ENCODE measurements at places on chromosomes 5 and 9.

DNA sequence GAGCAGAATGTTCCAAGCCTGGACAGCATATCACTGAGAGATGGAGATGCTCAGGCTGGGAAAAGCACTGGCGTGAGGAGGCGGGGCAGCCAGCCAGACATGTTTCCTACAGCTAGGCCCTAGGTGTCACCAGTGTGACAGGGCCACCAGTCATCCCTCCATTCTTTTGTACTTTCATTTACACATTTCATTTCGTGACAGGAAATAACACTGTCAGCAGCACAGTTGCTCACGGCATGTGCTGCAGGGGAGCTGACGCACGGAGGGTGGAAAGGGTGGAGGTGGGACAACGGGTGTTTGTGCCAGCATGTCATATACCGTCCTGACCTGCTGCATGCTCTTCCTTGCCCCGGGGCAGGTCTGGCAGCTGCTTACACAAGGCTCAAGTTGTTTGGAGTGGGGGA, 14.8 kb upstream of the CEMIP2 start:
- no peak for DNase-seq

DNA sequence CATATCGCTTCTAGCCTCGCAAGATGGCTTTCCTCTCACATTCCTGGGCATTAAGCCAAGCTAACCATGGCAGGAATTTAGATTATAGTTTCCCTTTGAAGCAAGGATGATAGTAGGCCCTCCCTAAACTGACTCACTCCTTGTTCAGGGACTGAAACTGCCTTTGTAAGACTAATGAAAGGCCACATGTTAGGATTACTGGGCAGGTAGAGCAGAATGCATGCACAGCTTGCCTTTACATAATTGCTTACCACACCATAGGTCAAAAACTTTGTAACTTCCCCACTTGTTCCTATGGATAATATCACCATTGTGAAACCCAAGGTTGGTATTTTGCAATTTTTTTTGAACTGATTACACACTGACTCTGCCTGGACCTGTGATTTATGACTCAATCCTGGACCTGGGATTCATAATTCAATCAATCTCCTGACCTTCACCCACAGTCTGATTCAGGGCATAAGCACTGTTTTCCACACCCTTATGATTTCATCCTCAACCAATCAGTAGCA, 41.0 kb upstream of the PRDM9 start:
- no peak for DNase-seq

GRCh38 chr9:5269249-5269715, 35.2 kb downstream of the RLN2 start:
- no peak for DNase-seq

DNA sequence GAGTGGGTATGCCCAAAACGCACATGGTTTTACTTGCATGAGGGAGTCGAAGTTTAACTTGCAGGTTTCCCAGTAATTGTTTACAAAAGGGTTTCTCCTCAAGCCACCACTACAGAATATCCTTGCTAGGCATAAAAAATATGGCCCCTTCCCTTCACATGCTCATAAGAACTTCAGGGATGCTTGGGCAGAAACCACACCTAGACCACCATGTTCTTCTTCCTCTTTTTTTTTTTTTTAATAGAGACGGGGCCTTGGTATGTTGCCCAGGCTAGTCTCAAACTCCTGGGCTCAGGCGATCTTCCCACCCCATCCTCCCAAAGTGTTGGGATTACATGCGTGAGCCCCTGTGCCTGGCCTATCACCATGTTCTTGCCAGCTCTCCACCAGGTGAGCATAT, 18.6 kb upstream of the PLIN2 start:
- no peak for DNase-seq

DNA sequence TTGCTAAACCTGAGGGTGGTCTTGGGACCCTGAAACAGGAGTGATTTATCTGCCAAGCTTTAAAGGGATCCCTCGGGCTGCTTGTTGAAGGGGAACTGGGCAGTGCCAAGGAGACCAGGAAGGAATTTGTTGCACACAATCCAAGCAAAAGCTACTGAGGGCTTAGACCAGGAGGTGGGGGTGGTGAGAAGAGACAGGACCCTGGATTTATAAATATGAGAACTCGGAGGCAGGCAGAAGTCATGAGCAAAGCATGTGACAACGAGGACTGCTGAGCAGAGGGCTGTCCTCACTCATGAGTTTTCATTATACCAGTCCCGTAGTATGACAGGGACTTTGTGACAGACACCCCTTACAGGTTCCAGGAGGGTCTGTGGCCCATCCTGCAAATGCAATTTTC, 237.3 kb downstream of the DRD1 start:
- no peak for DNase-seq

DNA sequence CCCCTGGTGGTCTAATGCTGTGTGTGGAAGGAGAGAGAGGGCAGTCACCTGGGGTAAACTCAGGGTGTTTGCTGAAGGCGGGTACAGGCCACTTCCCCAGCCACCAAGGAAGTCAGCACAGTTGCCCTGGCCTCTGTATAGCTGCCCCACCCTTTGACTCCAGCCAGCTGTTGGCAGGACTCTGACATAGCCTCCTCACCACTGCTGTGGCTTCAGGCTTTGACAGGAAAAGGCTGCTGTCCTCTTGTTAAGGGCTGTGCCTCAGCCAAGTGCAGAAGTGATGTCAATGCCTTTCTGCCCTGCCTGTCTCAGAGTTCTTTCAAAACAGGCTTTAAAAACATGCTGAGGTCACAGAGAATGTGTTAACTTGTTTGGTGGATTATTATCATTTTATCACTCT, 487.2 kb upstream of the KLF4 start:
- DNase-seq = no peak

DNA sequence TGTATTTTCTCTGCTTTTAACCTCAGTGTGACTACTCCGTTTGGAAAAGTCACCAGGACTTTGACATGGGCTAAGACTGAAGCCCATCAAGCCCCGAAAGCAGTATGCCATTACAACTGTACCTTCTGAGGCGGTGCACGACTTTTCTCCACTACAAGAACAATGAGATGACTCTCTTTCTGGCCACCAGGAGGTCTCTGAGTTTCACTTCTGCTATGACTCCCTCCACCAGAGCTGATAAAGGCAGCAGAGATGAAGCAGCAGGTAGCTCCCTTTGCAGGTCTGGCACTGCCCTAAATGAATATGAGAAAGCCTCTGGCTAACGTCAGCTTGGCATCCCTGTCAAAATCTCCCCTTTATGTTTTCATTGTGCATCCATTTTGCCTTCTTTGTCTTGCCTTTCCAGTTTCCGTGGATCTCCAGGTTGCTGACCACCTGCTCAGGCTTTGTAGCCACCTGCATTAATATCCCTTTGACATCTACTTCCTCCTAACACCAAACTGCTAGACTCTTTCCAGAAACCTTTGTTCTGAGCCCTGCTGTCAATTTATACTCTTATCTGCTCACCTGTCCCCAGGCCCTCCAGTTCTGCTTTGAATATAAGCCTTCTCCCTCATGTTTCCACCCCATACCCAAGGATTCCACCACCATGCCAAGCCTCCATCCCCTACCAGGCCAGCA, 221.7 kb downstream of the ZNF608 start:
- DNase-seq = no peak

Data from GM04503 (cell line).